ENCODE measurements at places on chromosomes 13 and 19. TPM values are rescaled to one million over a fixed set of nuclear protein-coding genes. Genes with fewer than 3 reads are reported as not detected.
A peak's percentile ranks its signal among the peaks of the same experiment; 100 is the strongest.

SOX1 gene
- total RNA-seq, result not detected

AP1M2 gene
- total RNA-seq, result not detected

ANKRD10 gene
- total RNA-seq, result 35.5 TPM

TMEM145 gene
- 0.59 TPM for total RNA-seq

LIN7B gene
- 8.4 TPM for total RNA-seq

TSHZ3 gene
- 13.6 TPM for total RNA-seq

PSPN gene
- total RNA-seq, result 1.9 TPM

APLP1 gene
- 38.5 TPM for total RNA-seq

RFPL4AL1 gene
- not detected for total RNA-seq

NALCN gene
- 4.2 TPM for total RNA-seq

GRCh38 chr13:113178070-113178895, 19.8 kb downstream of the PROZ start:
- peak overlapping the region; percentile 96 for H3K27ac ChIP-seq
- no peaks in the 10 kb centered on the region for H3K27me3 ChIP-seq
- peak; percentile 98 for DNase-seq
- peak overlapping the region; percentile 83 for H3K4me3 ChIP-seq

DNA sequence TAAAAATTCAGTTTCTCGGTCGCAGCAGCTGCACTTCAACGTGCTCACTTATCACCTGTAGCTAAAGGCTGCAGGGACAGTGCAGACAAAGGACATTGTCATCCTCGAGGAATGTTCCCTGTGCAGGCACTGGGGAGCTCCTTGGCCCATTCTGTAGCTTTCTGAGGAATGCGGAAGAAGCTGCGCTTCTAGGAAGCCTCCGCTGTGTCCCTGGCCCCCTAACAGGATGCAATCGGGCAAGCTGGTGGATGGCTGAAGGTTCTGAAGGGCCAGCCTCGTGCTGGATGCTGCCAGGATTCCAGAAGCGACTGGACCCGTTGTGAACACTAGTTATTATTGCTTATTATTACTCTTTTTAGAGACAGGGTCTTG, 8.1 kb downstream of the ANO8 start:
- H3K36me3 ChIP-seq, result peaks cover 6% of the 10 kb centered on the region
- H3K27me3 ChIP-seq, result peaks cover 5% of the 10 kb centered on the region
- no peak overlapping the region for H3K4me3 ChIP-seq
- H3K4me1 ChIP-seq, result peaks cover 9% of the 10 kb centered on the region

- no peak for DNase-seq
- no peaks in the 10 kb centered on the region for H3K4me1 ChIP-seq
- H3K4me3 ChIP-seq, result no peak overlapping the region
- H3K36me3 ChIP-seq, result peaks cover 5% of the 10 kb centered on the region
- no peaks in the 10 kb centered on the region for H3K27me3 ChIP-seq
Observed at GRCh38 chr13:91196958-91197357, 150.5 kb upstream of the MIR17HG start.

- H3K36me3 ChIP-seq, result no peaks in the 10 kb centered on the region
- no peak overlapping the region for H3K4me3 ChIP-seq
- H3K27me3 ChIP-seq, result no peaks in the 10 kb centered on the region
- H3K4me1 ChIP-seq, result peaks cover 54% of the 10 kb centered on the region
Observed at GRCh38 chr19:16608290-16608739, 19.7 kb downstream of the MED26 start.

GRCh38 chr13:48875047-48875446, 100.7 kb upstream of the FNDC3A start:
- DNase-seq, result no peak
- no peak overlapping the region for H3K4me3 ChIP-seq
- peaks cover 20% of the 10 kb centered on the region for H3K4me1 ChIP-seq
- no peak overlapping the region for H3K27ac ChIP-seq
- H3K36me3 ChIP-seq, result no peaks in the 10 kb centered on the region

- no peak overlapping the region for H3K4me3 ChIP-seq
- H3K36me3 ChIP-seq, result peaks cover 9% of the 10 kb centered on the region
- H3K4me1 ChIP-seq, result no peaks in the 10 kb centered on the region
- peak; percentile 28 for DNase-seq
- peaks cover 5% of the 10 kb centered on the region for H3K27me3 ChIP-seq
- H3K27ac ChIP-seq, result no peak overlapping the region
Observed at GRCh38 chr19:495402-496111, 729 bp upstream of the MADCAM1 start.

DNA sequence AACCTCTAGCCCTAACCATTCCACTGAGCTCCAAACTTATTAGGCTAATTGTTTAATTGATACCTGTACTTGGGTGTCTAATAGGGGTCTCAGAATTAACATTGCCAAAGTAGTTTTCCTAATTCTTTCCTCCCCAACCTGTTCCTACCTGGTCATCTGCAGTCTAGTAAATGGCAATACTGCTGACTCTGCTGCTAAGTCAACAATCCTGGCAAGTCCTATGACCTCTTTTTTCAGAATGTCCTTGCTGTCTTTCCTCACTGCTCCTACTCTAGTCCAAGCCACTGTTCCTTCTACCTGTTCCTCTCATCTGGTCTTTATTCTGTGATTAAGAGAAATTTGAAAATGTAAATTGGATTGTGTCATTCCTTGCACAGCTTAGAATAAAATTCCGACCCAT, 143.9 kb downstream of the MTUS2 start:
- peaks cover 3% of the 10 kb centered on the region for H3K27me3 ChIP-seq
- no peak for DNase-seq
- H3K4me1 ChIP-seq, result no peaks in the 10 kb centered on the region
- H3K36me3 ChIP-seq, result no peaks in the 10 kb centered on the region

DNA sequence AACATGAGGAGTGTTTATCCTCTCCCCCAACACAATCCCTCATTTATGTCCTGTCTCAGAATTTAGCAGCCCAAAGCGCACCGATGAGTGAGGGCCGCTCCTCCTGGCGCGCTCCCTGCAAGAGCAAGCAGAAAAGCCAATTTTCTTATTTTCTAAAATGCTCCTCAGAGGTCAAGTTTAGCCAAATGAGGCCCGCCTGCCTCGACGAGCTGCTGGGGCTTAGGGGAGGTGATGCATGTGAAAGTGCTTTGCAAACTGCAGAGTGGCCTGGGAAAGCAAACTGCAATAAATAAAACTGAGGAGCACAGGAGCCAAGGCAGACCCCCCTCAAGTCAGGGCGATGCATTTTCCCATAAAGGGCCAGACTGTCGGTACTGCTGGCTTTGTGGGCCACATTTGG, 29.0 kb downstream of the CAPS start:
- H3K4me1 ChIP-seq, result peaks cover 23% of the 10 kb centered on the region
- peaks cover 1% of the 10 kb centered on the region for H3K27me3 ChIP-seq
- peaks cover 1% of the 10 kb centered on the region for H3K36me3 ChIP-seq

DNA sequence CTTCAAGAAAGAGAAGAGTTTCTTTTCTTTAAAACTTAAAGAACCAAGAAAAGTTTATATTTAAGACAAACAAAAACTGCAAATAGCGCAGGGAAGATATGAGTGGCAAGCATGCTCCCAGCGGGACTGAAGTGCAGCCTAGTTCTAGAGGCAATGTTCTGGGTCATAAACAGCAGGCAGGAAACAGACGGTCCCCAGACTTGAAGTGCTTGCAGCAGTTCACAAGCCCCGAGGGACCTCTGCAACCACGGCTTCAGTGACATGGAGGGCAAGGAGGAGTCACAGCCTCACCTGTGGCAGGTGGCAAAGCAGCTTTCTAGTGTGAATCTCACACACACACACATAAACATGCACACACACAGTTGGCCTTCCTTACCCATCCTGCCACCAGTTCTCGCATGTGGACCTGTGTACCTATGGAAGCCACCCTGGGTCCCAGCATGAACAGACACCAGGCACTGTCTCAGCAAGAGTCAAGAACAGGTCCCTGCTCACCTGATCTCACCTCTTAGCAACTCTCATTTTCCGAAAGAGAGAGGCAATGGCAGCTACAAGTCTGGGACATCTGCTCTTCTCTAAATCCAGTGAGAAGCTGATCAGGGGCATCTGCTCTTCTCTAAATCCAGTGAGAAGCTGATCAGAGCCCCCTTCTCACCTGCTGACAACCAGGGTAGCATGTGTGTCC, 162.0 kb downstream of the EFNB2 start:
- H3K27me3 ChIP-seq, result no peaks in the 10 kb centered on the region
- H3K27ac ChIP-seq, result peak overlapping the region; percentile 80

GRCh38 chr13:20446900-20447299, 78.8 kb downstream of the CRYL1 start:
- no peak overlapping the region for H3K27ac ChIP-seq
- no peak for DNase-seq
- H3K4me1 ChIP-seq, result no peaks in the 10 kb centered on the region

- no peak overlapping the region for H3K4me3 ChIP-seq
- H3K27me3 ChIP-seq, result peaks cover 6% of the 10 kb centered on the region
- H3K36me3 ChIP-seq, result no peaks in the 10 kb centered on the region
Observed at GRCh38 chr13:21703846-21704245, 33.0 kb downstream of the FGF9 start.

- no peak overlapping the region for H3K27ac ChIP-seq
- H3K4me1 ChIP-seq, result no peaks in the 10 kb centered on the region
- no peak overlapping the region for H3K4me3 ChIP-seq
- H3K27me3 ChIP-seq, result no peaks in the 10 kb centered on the region
- no peak for DNase-seq
Observed at GRCh38 chr19:37699057-37699456, 20.5 kb downstream of the ZNF607 start.

GRCh38 chr19:41671486-41671885, 16.6 kb downstream of the CEACAM7 start:
- H3K27ac ChIP-seq, result no peak overlapping the region
- no peak overlapping the region for H3K4me3 ChIP-seq
- peaks cover 12% of the 10 kb centered on the region for H3K27me3 ChIP-seq
- no peaks in the 10 kb centered on the region for H3K36me3 ChIP-seq
- no peak for DNase-seq

GRCh38 chr19:2255982-2256685, at the start of gene JSRP1:
TSS of gene JSRP1 (minus strand) at chr19:2256417. CDS start at chr19:2255314, 1,103 bp downstream.
- peaks cover 6% of the 10 kb centered on the region for H3K27me3 ChIP-seq
- peaks cover 13% of the 10 kb centered on the region for H3K4me1 ChIP-seq
- H3K4me3 ChIP-seq, result no peak within 1 kb of the TSS
- no peak within 1 kb of the TSS for H3K27ac ChIP-seq
- no peak for DNase-seq
- no peaks in the 10 kb centered on the region for H3K36me3 ChIP-seq

DNA sequence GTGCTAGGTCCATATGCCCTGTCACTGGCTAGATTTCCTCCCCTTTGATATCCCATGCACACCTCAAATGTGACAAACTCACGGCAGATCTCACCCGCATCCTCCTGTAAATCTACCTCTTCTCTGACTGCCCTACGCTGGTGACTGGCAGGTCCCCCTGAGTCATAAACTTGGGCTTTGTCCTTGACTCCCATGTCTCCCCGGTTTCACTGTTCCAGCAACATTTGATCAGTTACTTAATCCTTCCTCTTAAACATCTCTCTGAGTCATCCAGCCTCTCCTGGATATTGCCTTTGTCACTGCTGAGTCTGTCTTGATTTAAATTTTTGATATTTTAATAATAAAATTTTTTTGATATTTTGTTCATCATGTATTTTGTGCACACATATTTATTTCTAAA, 26.5 kb downstream of the FAM216B start:
- no peaks in the 10 kb centered on the region for H3K27me3 ChIP-seq
- H3K36me3 ChIP-seq, result no peaks in the 10 kb centered on the region
- DNase-seq, result peak; percentile 68
- H3K4me1 ChIP-seq, result peaks cover 10% of the 10 kb centered on the region
- H3K4me3 ChIP-seq, result no peak overlapping the region
- no peak overlapping the region for H3K27ac ChIP-seq

DNA sequence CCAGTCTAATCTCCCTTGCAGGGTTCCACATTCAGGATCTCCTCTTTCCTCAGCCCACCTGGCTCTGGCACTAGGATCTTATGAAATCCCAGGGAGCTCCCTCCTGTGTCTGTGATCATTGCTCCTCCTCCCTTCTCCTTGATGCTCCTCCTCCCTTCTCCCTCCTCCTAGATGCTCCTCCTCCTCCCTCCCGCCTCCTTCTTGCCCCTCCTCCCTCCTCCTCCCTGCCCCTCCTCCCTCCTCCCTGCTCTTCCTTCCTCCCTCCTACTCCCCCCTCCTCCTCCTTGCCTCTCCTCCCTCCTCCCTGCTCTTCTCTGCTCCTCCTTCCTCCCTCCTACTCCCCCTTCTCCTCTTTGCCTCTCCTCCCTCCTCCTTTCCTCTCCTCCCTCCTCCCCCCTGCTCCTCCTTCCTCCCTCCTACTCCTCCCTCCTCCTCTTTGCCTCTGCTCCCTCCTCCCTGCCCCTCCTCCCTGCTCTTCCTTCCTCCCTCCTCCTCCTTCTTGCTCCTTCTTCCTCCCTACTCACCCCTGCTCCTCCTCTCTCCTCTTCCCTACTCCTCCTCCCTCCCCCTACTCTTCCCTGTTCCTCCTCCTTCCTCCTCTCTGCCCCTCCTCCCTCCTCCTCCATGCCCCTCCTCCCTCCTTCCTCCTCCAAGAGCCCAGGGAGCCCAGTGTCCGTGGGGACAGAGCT, 14.9 kb upstream of the ZBTB7A start:
- H3K27me3 ChIP-seq, result peaks cover 4% of the 10 kb centered on the region
- H3K4me1 ChIP-seq, result no peaks in the 10 kb centered on the region
- no peaks in the 10 kb centered on the region for H3K36me3 ChIP-seq
- no peak overlapping the region for H3K4me3 ChIP-seq

DNA sequence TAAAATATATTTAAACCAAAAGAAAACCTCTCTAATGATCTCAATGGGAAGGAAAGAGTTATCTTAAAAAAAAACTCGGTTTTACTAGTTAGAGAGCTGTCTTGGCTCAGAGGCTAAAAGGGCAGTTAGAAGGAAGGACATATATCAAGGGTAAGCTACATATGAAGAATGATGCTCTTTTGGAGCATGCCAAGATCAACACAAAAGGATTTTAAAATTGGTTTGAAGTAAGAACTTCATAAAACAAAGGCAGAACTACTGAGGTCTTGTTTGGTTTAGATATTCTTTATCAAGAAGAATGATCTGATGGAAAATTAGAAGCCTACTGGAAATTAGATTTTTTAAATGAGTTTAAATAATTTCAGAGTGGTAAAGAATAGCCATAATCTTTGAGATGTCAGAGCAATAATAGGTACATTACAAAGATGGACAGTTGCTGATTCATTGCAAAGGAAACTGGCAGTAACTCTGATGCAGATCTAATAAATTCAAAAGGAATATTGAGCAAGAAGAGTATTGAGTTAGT, 39.4 kb upstream of the LMO7 start:
- peak overlapping the region; percentile 9 for H3K27ac ChIP-seq
- peaks cover 31% of the 10 kb centered on the region for H3K4me1 ChIP-seq
- H3K27me3 ChIP-seq, result no peaks in the 10 kb centered on the region

GRCh38 chr13:99693351-99693750, 192.1 kb downstream of the TM9SF2 start:
- H3K27ac ChIP-seq, result no peak overlapping the region
- peaks cover 25% of the 10 kb centered on the region for H3K27me3 ChIP-seq
- no peak for DNase-seq

DNA sequence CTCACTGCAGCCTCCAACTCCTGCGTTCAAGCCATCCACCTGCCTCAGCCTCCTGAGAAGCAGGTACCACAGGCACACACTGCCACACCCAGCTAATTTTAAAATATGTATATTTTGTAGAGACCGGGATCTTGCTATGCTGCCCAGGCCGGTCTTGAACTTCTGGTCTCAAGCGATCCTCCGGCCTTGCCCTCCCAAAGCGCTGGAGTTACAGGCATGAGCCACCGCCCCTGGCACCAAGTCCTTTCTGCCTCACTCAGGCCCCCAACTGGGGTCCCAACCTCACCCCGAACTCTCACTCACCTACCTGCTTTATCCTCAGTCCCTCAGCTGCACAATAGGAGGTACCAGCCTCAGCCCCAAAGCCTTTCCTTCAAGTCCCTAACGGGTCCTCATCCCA, 635 bp upstream of the COL5A3 start:
- H3K27ac ChIP-seq, result no peak overlapping the region
- H3K27me3 ChIP-seq, result peaks cover 6% of the 10 kb centered on the region
- peak overlapping the region; percentile 49 for H3K4me3 ChIP-seq
- peaks cover 33% of the 10 kb centered on the region for H3K4me1 ChIP-seq
